A549 treated with Hydrocortisone at 1 μM for 4 hours (cell line): ENCODE measurements at places on chromosomes 5 and 9. TPM values are rescaled to one million over a fixed set of nuclear protein-coding genes. Genes with fewer than 3 reads are reported as not detected.

CORO2A gene
- 0.99 to 2.1 TPM (median 1.6 TPM) in 5 replicates for total RNA-seq

DMRT2 gene
- total RNA-seq = 0.17 TPM in 1 of 5 replicates, not detected in the others

GCNT4 gene
- 0.16 to 0.38 TPM (median 0.29 TPM) in 5 replicates for total RNA-seq

SNX30 gene
- total RNA-seq = 4.0 to 7.0 TPM (median 4.6 TPM) in 5 replicates
